ENCODE measurements at places on chromosomes 5 and 9.

DNA sequence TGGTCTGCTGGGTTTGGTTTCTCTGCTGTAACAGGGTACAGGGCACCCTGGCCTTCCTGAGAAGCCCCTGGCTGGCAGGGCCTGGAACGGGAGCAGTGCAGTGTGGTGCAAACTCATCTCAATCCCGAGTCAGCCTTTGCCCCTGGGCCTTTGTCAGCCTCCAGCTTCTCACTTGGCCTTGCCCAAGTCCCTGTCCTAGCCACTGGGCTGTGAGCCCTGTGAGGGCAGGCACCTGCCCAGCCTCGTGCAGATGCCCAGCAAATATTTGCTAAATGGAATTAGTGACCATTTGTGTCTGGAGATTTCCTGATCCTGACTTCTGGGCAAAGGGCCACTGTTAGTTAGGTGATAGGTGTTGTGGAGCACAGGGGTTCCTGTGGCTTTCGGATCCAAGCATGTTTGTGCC is 13.0 kb downstream of the RGS3 start:
- DNase-seq: no peak

- DNase-seq: no peak
Measured at GRCh38 chr9:9004810-9005209, 1205.2 kb upstream of the DMAC1 start.

DNA sequence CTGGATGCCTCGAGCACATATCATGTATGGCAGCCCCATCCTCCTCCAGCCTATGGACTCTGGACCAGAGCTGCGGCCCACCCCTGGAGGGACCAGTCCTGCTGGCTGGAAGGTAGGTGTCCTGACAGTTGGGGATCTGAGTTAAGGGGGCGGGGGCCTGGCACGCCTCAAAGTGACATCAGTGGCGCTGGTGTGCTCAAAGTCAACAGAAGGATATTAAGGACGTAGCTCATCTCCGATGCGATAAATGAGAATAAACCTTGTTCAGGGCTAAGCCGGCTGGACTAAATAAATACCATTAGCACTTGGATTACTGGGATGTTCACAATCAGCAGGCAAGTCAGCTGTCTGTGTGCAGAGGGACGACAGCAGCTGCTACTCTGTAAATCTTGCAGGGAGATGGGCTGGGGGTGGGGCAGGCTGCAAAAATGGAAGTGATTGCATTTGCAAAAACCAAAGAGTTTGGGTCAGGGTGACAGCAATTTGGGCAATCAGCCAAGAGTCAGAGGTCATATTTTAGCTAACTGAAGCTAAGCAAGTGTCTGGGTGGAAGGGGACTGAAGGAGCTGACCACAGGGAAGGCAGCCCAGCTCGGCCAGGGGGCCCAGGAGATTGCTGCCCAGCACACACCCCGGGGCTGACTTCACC is 80.0 kb upstream of the LRRTM2 start:
- no peak for DNase-seq

- DNase-seq: no peak
Measured at GRCh38 chr9:133117271-133118178, 3.5 kb downstream of the RALGDS start.

GRCh38 chr9:37840560-37841194 is 40.1 kb downstream of the DCAF10 start:
- peak; percentile 11 for DNase-seq

DNA sequence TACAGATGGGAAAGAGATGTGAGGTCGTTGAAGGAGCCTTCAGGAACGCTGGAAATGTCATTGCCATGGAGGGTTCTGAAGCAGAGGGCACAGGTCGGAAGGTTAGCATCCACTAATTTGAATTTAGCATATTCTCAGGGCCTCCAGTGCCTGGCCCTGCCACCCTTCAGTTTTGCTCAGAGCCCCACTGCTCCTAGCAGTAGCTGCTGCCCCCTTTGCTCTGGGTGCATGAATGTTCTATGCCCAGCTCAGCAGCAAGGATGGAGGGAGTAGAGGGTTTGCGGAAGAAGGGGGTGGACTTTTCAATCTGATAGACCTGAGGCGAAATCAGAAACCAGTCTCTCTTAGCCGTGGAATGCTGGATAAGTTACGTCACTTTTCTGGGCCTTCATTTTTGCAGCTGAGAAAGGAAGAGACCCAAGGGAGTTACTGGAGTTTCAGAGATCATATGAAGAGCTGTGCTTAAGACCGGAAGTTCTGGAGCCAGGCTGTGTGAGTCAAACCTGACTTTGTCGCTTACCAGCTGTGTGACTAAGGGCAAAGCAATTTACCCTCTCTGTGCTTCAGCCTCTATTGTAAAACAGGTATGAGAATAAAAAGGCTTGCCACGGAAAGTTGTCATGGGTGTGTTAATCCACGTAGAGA is 133.2 kb upstream of the PANK3 start:
- no peak for DNase-seq

- DNase-seq: no peak
Measured at GRCh38 chr5:78530342-78531096, 118.1 kb downstream of the LHFPL2 start.

DNA sequence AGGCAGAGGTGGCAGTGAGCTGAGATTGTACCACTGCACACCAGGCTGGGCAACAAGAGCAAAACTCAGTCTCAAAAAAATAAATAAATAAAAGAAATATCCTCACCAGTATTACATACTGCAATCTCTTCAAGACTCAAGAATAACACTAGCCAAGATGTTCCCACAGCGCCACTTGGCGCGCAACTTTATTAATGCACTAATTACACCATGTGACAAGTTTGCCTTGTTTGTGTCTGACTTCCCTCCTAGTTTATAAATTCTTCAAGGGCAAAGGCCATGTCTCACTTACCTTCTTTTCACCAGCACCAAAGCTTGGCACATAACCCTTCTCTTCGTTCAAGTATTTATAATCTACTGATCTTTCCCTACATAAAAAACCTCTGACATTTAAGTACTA is 4.8 kb downstream of the SKP1 start:
- DNase-seq: no peak

- DNase-seq: no peak
Measured at GRCh38 chr5:80591352-80591751, 21.3 kb upstream of the ANKRD34B start.

DNA sequence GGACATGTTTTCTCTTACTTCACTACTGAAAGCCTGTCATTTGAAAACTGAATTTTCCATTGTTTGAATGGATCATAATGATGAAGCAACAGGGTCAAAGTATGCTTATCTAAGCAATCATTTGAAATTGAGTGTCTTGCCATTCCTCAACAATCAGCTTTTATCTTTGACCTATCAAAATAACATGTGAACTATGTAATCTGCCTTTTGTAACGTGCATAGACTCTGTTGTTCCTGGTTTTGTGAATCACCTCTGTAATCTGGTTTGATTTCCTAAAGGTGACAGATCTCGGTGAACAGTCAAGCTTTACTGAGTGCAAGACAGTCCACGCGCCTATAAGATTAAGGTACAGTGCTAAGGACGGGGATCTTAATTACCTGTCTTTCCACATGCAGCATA is 3.3 kb downstream of the MEF2C start:
- DNase-seq: no peak

DNA sequence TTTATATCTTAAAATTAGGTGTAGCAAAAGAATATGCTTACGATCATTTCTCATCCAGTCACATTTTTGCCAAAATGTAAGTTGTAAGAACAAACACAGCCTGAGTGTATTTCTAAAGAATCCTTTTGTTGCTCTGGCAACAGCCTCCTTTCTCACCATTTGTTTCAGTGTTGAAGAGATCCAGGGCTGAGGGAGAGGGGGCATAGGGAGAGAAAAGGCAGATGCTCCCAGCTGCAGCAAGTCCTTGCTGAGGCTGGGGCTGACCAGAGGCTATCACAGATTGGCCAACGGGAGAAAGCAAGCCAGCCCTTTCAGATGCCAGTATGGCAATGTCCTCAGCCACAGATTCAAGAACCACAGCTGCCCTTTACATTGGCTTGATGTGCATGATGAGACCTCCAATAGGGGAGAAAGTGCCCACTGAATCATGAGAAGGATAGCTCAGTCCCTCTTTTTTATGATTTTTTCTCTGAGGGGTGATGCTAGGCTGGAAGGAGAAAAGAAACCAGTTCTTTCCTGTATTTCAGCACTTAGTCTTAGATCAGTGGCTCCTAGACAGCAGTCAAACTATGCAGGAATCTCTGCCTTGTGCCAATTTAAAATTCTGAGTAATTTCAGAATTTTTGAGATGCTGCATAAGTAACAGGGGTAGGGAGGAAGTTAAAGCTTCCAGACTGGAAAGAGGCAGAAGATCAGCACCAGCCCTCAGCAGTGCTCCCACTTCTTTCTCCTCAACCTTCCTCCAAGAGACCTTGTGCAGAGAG is 142.1 kb downstream of the LHFPL2 start:
- no peak for DNase-seq

- no peak for DNase-seq
Measured at GRCh38 chr9:135131488-135131887, 44.0 kb downstream of the OLFM1 start.

DNA sequence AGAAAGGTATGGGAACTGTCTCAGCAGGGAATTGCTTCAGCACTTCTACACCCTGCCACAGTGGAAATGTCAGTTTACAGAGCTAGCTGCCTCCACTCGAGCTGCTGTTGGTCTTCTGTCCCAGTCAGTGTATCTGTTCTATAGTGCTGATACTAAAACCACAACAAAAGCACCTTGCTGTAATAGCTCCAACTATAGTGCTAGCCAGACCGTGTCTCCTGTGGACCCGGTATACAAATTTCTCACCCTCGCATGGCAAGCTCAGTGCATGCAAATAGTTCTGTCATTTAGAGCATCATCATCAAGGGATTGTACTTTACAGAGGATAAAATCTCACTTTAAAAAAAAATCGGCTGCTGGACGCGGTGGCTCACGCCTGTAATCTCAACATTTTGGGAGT is 51.5 kb upstream of the IQGAP2 start:
- no peak for DNase-seq

DNA sequence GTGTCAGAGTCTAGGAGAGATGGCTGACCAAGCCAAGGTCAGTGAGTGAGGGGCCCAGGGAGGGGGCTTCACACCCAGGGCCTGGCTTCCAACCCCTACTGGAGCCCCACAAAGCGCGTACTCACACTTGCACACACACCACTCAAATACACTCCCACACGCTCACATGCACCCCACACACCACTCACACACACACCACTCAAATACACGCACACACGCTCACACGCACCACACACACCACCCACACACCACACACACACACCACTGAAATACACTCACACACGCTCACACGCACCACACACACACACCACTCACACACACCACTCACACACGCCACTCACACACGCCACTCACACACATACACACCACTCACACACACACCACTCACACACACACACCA is 5.7 kb upstream of the ASB6 start:
- no peak for DNase-seq

DNA sequence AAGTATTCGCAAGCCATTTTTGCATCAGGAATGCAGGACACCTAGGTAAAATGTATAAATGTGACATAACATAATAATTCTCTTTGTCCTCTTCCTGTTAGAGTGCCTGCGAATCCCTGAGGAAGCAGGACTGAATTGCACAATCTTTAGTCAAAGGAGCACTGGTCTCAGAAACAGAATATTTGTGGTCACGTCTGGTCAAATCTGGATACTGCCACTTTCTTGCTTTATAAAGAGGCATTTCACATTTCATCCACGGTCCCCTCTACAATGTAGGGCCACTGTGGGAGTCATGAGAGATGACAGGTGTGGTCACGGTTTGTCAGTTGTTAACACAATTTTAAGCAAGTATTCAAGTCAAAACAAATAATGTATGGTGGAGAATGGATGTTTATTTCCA is 564.0 kb downstream of the IRX1 start:
- DNase-seq: no peak

DNA sequence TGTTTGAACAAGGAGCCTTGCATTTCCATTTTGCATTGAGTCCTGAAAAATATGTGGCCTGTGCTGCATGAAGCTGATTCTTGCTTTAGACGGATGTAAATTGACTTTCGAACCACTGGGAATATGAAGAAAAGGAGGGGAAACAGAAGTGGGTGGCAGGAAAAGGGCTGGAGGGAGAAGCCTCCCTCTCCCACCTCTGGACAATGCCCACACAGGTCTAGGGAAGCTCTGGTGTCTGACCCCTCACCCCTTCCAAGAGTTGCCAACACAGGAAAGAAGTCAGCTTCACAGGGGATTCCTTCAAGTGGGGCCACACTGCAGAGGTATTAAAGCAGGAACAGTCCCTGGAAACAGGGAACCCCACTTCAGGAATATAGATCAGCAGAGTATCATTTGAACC is 52.2 kb downstream of the ZNF366 start:
- no peak for DNase-seq

- DNase-seq: no peak
Measured at GRCh38 chr5:154249826-154250225, 59.3 kb downstream of the GALNT10 start.

DNA sequence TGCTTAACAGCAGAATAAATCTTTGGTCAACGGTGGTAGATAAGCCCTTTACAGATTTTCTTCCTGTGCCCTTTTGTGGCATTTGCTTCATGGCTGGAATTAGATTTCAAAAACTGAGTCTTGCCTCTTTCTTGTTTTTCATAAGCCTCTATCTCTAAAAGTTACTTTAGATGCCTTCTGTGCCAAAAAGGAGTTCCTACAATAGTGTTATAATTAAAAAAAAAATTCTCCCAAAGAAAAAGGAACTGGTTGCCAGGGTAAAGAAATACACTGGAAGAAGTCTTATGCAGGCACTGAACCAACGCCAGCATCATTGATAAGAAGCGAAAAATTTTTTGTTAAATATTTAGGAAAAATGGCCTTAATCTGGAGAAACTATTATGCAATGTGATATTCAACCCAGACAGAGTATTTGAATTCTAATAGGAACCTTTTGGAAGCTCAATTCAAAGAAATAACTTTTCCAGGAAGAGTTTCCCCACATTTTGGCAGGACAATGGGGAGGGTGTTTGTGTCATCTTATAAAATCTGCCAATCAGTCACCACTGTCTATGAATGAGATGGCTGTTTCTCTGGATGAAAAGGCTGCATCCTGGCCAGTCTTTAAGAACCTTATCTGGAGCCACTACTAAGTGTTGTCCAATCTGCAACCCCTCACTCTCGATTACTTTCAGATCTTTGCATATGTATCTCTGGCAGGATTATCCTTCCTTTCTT is 608.1 kb downstream of the PDE4D start:
- no peak for DNase-seq

- no peak for DNase-seq
Measured at GRCh38 chr5:127508644-127509373, 8.6 kb upstream of the PRRC1 start.

GRCh38 chr9:34929506-34930102 is 28.5 kb upstream of the PHF24 start:
- DNase-seq: peak; percentile 11

- peak; percentile 71 for DNase-seq
Measured at GRCh38 chr5:154405078-154405792, 40.6 kb upstream of the SAP30L start.

DNA sequence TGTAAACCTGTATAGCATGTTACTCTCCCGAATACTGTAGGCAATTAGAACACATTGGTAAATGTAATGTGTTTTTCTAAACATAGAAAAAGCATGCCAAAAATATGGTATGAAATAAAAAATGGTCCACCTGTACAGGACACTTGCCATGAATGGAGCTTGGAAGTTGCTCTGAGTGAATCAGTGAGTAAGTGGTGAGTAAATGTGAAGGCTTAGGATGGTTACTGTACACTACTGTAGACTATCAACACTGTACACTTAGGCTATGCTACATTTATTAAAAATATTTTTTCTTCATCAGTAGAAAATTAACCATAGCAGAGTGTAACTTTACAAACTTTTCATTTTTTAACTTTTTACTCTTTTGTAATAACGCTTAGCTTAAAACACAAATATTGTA is 41.9 kb downstream of the INSYN2B start:
- no peak for DNase-seq

- DNase-seq: no peak
Measured at GRCh38 chr5:171888051-171888481, 102.4 kb downstream of the SMIM23 start.

GRCh38 chr5:82584631-82585030 is 306.5 kb upstream of the RPS23 start:
- DNase-seq: no peak

Measured in stimulated activated CD4-positive, alpha-beta T cell treated with anti-CD3 and anti-CD28 coated beads, TNF-alpha, amount 100 ng/mL, for 48 hours (primary cell).